ENCODE measurements at places on chromosomes 2 and 18.

GRCh38 chr2:179532863-179533278 lies 268.2 kb upstream of the SESTD1 start:
- DNase-seq, result no peak

DNA sequence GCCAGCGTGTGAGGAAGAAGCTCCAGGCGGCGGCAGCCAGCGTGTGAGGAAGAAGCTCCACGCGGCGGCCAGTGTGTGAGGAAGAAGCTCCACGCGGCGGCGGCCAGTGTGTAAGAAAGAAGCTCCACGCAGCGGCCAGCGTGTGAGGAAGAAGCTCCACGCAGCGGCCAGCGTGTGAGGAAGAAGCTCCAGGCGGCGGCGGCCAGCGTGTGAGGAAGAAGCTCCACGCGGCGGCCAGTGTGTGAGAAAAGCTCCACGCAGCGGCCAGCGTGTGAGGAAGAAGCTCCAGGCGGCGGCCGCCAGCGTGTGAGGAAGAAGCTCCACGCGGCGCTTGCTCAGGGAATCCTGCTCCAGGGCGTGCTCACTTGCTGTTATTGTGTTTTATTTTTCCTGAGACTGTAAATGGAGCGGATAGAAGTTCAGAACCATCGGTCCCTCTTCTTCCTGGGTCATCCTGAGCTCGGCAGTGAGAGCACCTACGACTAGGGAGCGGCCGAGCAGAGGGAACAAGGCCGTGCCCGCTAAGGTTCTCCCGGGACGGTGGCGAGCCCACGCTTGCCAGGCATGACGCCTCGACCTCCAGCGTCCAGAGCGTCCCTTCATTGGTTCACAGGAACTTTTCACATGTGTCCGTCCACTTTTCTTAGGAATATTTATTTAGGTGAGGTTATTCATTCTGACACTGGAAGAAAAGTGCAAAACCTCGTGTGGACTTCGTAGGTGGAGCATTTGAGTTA lies 94.2 kb downstream of the TMEM18 start:
- no peak for DNase-seq

- no peak for DNase-seq
Measured at GRCh38 chr2:19574778-19575260, 216.4 kb upstream of the OSR1 start.

GRCh38 chr2:39228413-39229209 lies 15.2 kb downstream of the CDKL4 start:
- DNase-seq, result no peak

DNA sequence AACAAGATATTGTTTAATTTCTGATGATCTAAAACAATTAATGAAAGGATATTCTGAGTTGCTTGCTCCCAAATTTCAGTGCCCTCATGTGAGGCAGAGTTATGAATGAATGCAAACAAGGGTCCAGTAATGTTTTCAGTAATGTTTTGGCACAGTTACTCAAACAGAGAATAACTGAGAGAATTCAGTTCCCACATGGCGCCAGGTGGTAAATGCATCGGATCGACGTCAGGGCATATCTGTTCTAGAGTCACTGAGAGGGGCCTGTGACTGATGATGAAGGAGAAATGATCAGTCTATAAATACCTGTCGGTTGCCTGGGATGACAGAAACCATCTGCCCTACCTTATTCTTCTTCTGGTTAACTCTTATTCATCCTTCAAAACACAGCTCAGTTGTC lies 81.4 kb downstream of the KCNS3 start:
- no peak for DNase-seq

DNA sequence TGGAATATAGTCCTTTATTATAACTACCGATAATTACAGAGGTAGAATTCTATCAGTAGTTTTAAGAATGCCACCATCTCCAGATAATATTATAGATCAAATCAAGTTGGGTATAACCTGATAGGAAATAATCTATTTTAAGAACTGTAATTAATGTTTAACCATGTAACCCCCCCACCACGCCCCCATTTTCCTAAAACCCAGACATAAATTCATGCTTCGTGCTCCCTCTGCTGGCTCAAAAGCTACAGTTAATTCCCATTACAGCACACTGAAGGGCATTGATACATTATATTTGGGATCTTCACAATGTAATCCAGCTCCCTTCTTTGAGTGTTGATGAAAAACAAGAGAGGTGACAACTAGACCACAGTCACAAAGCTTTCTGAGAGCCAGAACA lies 228.0 kb upstream of the SMAD7 start:
- no peak for DNase-seq

DNA sequence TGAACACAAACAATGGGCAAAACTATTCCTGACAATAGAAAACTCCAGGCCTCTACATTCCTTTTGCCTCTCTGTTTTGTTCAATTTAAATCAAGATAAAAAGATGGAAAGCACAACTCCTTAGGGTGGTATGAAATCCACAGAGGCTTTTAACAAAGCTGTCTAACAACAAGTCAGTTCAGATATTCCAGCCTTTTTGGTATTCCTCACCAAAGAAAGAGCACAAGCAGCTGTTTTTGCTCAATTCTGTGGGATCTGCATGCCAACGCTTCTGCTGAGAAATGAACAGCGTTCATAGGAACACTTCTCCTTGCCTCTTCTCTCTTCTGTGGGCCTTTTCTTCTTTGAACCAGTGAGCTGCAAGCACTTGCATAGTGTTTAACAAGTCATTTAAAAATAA lies 411.6 kb upstream of the TCF4 start:
- DNase-seq, result no peak
